Stimulated activated CD4-positive, alpha-beta T cell treated with anti-CD3 and anti-CD28 coated beads, Interleukin-4, amount 100 ng/mL, for 1 hour (primary cell): ENCODE measurements at places on chromosomes 2 and 18.

DNA sequence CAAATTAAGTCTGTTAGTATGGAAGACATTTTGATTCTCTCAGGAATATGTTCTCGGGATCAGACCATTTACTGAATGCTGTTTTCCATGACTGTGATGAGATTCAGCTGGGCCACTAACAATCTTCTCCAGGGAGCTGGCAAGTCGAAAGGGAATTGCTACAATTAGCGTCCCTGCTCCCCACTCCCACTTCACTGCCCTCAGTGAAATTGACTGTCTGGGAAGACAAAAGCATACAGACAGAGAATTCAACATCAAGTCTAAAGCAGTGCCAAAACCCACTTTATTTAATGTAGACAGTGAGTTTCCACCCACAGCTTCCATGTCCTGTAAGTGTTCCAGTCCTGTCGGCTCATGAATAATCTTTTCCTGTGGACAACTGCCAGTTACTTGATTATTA lies 34.0 kb upstream of the COL3A1 start:
- DNase-seq = no peak

DNA sequence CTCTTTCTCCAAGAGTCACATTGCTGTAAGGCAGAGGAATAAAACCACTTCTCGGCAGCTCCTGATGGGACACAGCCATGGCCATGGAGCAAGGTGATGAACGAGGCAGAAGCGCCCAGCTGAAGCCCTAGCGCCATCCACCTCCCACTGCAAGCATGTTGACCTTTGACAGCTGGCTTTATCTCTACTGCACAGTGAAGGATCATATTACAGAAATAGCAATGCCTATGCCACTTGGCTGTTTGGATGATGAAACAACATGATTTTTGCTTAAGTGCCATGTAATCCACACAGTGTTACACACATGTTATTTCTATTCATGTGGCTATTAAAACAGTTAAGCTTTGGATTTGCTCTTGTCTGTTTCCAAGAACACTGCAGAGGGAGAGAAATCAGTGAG lies 167.7 kb downstream of the VAPA start:
- no peak for DNase-seq

GRCh38 chr2:76667821-76668271 lies 854.3 kb downstream of the LRRTM4 start:
- DNase-seq = no peak

DNA sequence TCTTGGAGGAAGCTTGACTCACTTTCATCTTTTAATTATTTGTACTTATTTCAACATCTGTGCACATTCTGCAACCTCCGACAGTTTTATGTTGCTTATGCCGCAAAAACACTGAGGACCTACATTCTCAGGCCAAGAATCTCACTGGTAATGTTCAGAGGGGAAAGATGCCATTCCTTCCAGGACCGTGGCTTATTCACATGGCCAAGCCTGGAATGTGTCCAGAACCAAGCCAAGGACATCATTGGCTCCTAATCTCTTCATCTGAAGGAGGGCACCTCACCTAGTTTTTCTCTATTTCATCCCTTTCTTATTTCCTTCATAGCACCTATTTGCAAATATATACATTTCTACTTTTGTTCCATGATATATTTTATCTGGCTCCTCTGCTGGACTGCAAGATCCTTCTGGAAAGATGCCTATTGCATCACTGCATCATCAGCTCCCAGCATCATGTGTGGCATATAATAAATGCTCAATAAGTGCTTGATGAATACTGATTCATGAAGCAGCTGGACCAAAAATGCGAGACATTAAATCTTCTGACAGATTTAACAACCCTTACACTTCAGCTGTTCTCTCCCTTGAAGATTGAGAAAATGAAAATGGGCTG lies 377.1 kb downstream of the TNS1 start:
- DNase-seq = no peak

- DNase-seq = no peak
Observed at GRCh38 chr2:70643715-70644114, 90.1 kb upstream of the TGFA start.

GRCh38 chr2:120342446-120342845 lies 3.5 kb upstream of the INHBB start:
- DNase-seq = no peak

GRCh38 chr2:119728421-119728820 lies 31.3 kb upstream of the PTPN4 start:
- no peak for DNase-seq

DNA sequence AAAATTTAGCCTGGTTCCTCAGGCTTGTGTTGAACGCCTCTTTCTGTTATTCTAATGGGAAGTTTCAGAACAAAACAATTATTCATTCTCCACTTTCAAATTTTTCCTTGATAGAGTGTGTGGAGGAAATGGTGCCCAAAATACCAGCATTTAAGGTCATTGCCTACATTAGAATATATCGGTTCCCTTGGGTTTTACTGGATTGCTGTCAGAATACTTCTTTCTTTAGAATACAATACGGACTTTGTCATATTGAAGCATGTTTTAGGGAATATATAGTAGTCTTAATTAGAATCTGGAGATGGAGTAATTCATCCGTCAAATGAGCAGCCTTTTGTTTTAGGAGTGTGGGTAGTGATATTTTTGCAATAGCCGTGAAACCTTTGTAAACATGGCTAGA lies 13.3 kb downstream of the LIMS1 start:
- DNase-seq = no peak

GRCh38 chr18:710418-711300 lies 1.8 kb downstream of the ENOSF1 start:
- DNase-seq = no peak

DNA sequence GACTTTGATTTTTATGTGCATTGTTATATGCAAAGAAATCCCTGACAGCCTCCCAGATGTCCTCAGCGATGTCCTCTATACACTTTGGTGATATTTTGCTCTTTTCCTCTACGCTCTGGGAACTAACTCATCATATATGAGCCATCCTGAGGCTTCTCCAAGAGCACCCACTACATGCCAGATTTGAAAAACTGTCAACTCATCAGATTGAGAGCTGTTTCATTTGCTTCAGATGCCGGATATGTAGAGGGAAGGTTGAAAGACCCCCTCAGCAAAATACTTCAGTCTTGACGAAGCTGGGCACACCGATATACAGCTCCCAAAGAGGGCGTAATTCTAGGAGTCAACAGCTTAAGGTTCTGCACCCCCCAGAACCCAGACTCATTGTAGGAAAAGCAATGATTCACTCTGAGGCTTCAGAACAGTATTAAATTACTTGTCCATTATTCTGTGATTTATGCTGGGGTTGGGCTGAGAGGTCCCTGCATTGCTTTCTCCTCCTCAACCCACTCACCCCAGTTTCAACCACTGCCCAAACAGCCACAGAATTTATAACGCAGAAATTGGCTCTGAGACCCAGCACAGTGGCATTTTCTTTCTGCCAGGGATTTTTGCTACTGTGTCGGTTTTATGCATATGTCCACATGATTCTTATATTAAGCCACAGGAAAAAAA lies 341.8 kb downstream of the ALK start:
- no peak for DNase-seq

- no peak for DNase-seq
Observed at GRCh38 chr2:172101821-172102390, 794 bp downstream of the DLX2 start.

GRCh38 chr2:231037731-231038482 lies 584 bp downstream of the C2orf72 start:
- DNase-seq = no peak

DNA sequence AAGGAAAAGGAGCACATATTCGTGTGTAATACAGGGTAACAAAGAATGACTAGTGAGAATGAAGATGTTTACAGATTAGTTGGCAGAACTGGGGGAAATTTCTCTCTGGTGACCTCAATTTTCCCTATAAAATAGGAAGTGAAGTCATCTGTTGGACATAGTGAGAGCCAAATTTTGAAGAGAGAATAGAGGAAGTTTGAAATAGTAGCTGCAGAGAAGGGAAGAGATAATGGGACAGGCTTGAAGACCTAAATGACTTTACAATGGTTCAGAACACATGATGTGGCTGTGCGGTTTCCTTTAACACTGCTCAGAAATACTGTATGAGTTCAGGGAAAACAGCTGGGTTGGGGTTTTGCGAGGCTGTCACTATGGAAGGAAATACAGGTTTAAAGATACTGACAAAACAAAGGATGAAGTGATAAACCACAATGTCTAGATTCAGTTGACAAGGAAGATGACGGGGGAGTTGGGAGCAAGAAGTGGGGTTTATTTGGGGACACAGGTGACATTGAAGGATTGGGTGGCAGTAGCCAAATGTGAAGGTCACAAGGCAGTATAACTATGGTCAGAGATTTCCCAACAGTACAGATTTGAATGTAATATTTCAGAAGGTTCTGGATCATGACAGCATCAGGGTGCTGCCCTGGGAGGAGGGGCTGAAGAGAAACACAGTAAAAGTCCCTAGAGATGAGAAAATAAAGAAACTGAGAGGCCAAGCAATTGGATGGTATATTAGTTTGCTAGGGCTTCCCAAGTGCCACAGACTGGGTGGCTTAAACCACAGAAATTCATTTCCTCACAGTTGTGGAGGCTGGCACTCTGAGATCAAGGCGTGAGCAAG lies 82.6 kb upstream of the TANK start:
- peak; percentile 40 for DNase-seq

GRCh38 chr2:14454202-14454601 lies 178.3 kb upstream of the LRATD1 start:
- no peak for DNase-seq

DNA sequence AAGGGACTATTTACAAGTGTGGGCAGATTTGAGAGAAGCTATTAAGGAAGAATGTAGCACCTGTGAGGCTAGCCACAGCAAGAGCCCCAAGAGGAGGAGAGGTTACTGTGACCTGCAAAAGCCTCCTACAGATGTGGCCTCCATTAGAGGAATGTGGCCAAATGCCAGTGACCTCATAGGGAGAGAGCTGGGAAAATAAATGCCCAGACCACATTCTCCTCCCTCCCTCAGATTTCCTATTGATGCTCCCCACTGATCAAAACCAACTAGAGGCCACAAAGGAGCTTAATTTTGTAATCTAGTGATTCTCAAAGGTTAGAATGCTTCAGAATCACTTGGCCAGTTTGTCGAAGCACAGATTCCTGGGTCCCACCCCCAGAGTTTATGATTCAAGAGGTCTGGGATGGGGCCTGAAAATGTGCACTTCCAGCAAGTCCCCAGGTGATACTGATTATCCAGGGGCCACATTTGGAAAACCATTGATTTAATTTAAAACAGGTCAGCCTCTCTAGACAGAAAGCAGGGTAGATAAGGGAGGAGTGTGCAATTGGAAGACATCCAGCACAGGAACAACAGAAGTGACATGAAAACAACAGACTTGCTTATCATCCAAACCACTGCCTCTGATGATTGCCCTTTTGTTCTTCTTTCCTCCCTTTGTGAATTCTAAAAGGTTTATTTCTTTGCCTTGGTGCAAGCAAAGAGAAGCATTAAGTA lies 61.2 kb upstream of the RBBP8 start:
- DNase-seq = no peak

DNA sequence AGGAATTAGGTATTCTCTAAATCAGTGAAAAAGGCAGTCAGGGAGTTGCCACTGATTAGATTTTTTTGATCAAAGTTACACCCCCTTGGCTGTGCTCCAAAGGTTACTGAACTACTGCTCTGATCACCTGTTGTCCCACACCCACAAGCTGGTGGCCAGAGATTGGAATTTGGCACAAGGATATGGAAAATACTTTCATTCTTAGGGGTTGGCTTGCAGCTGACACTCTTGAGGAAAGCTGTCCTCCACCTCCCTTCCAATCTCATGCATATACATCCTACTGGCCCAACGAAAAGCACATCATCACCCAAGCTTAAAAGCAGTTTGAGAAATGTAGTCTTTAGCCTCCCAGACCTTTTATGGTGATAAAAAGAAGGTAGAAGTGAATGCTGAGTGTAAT lies 329.5 kb upstream of the CHAC2 start:
- no peak for DNase-seq

DNA sequence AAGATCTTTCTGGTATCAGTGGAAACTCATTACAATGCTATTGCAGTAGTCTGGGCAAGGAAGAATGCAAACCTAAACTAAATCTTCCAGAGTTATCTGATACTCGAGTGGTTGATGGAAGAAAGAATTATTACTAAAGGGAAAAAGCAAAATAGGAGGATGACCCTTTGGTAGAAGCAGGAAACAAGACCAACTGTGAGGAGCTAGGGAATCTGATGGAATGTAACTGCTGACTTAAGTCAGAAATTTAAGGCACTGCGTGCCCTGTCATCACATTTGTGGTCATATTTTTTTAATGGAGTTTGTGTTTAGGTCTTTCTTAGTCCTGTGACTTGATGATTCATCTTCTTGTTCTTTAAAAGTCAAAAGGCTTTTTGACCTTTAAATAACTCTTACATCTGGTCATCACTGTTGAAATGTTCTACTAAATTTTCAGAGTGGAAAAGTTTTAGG lies 36.5 kb upstream of the ARMC9 start:
- DNase-seq = no peak

GRCh38 chr2:75569546-75569945 lies 8.8 kb upstream of the EVA1A start:
- no peak for DNase-seq

DNA sequence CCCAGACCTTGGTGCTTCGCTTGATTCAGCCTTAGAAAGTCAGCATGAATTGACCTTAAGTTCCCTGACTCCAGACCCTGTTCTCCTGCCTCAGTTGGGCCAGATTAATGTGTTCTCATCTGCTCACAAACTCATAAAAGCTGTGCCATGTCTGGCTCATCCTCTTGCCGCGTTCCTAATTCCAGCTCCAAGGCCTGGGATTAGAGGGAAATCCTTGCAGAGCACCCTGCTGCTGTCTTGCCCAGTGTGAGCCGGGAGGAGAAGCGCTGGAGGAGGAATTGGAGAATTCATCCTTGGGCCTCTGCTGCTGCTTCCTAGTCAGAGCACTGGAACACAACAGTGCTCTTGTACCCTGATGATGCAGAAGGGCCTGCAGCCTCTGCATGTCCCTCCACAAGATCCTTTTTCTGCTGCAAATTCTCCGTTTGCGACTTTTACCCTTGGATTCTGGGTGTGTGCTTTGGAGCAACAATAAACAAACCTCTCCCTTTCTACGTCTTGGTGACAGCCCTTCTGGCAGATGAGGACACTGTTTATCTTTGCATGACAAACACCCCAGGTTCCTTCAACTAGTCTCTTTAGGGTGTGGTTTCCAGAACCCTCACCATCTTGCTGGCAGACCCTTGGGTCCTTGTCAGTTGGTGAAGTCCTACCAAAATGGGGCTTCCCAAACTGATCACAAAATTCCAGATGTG lies 46.9 kb upstream of the CNGA3 start:
- no peak for DNase-seq

- DNase-seq = no peak
Observed at GRCh38 chr2:30975156-30975555, 163.1 kb downstream of the GALNT14 start.

GRCh38 chr2:239711911-239712570 lies 311.2 kb upstream of the HDAC4 start:
- DNase-seq = no peak
